Mesothelial cell of epicardium (in vitro differentiated cells): ENCODE measurements at places on chromosomes 1 and 21.

DNA sequence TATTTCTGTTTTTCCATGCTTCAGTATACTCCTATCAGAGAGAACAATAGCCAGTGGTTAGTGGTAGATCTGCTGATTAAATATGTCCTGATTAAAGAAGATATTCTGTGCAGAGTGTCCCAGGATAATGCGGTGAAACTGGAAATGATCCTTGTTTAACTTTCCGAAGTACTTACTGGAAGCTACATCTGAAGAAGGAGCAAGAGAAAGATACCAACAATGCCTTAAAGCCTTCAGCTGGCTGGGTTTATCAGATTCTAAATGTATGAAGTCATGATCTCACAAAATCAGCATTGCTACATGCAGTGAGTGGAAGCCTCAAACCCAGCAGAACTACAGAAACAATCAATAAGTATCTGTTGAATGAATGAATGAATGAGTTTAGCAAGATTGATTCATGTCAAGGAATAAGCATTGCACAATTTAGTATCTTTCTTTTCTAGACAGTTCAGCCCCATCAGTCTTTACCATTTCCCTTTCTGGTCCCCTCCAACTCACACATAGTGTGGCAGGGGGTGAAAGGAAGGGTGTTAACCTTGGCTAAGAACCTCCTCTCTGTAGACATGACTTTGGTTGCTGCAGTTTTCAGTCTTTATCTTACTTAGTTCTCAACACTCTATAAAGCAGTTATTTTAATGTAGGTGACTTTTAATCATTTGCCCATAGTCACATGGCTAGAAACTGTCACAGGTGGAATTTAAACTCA lies 24.7 kb upstream of the DNASE2B start:
- no peak for DNase-seq

DNA sequence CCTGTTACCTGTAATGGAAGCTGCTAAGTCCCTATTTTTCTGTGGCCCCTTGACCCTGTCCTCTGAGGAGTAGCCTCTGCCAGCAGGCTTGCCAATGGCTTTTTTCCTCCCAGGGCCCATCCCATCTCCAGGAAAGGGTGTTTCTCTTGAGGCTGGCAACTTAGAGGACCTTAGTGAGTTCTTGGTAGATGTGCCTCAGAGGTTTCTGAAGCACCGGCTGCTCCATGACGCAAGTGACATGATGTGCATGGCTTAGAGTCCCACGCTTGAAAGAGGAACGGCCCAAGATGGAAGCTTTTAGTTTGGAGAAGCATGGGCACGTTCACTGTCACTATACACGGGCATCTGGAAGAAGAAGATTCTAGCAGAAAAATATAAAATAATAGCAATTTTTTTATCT lies 63.0 kb downstream of the TGFB2 start:
- DNase-seq = no peak

DNA sequence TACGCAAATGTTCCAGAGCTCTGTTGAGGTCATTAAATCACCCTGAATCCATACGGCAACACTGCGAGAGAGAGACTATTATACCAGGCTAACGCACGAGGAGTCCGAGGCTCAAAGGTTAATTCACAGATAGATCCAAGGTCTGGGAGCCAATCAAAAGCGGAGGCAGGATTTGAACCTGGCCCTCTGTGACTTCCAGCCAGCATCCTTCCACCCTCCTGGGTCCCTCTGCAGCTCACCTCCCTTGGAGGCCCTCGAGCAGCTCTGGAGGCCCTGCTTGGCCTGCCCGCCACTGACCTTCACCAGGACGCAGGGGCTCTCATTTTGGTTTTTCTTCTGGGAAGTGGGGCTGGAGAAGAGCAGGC lies 42.1 kb downstream of the KIAA1614 start:
- no peak for DNase-seq

DNA sequence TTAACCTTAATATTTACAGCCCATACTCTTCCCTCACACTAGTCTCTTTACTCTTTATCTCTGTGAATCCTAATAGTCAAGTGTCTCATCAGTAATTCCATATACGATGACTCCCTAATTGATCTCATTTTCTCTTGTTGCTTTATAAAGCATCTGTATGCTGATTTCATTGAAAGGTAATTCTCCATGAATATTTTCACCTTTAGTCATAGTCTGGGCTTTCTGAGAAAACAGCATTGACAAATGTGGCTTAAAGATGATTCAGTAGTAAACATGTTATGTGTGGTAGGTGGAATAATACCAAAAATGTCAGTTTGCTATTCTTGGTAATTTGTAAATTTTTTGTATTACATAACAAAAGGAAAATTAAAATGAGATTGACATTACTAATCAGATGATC lies 1176.5 kb downstream of the NCAM2 start:
- no peak for DNase-seq

DNA sequence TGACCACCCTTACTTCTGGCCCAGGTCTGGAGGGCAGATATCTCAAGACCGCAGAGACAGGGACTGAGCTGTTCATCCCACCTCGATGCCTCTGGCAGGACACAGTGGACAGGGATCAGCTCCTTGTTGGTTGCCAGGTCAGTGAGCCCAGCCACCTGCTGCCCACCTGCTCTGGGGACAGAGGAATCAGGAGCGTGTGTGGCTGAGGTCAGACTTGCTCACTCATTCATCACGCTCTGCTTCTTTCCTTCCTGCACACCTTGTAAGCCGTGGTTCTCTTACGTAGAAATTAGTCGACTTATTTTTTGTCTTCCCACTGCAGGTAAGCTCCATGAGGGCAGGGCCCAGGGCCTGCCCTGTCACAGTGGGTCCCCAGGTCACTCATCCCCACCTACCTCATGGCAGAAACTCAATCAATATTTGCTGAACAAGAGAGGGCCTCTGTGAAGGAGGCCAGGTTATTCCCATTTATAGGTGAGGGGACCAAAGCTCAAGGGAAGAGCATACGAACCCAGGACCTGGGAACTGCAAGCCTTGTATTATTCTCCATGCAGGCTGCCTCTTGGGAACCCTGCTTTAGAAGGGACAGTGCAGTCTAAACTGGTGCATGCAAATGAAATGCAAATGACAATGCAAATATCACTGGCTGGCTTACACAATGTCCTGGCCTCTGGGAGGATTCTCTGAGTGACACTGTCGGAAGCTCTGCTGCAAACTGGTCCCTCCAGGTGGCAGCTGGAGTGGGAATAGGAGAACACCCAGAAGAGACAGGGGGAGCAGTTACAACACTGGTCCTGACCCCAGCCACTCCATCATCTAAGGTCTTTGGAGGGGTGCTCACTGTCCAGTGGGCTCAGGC lies 58.4 kb upstream of the PAX7 start:
- DNase-seq = no peak

- DNase-seq = no peak
Observed at GRCh38 chr1:185926588-185926987, 192.4 kb downstream of the HMCN1 start.

DNA sequence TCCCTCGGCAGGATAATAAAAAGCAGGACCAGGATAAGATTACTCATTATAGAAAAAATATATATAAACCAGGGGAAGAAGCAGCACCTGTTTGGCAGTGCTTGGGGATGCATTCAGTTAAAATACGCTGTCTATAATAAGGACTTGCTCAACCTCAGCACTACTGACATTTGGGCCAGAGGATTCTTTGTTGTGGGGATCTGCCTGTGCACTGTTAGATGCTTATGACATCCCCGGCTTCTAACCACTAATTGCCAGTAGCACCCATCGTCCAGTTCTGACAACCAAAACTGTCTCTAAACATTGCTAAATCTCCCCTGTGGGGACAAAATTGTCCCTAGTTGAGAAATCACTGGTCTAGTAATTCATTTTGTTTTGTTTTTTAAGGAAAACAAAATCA lies 242.1 kb downstream of the SLC45A1 start:
- DNase-seq = no peak

- no peak for DNase-seq
Observed at GRCh38 chr1:167929725-167930124, 6.8 kb upstream of the DCAF6 start.

DNA sequence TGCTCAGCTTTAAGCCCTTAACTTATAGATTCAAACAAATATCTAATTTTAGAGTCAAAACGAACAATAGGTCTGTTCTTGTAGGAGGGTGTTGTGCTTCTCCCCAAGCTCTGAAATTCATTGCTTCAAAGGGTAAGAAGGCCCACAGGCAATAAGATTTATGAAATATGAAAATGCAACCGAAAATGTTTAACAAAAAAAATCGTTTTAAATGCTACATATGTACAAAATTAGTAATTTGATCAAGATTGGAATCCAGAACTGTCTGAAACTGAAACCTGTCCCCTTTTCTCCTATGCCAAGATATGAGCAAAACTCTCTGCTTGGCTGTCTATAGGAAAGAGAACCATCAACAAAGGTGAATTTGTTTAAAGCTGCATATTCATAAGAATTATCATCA lies 534.3 kb downstream of the PLPP3 start:
- no peak for DNase-seq

GRCh38 chr1:52237430-52237829 lies 95.5 kb downstream of the ZFYVE9 start:
- DNase-seq = no peak

- DNase-seq = no peak
Observed at GRCh38 chr1:157233131-157233530, 94.9 kb upstream of the ETV3 start.

DNA sequence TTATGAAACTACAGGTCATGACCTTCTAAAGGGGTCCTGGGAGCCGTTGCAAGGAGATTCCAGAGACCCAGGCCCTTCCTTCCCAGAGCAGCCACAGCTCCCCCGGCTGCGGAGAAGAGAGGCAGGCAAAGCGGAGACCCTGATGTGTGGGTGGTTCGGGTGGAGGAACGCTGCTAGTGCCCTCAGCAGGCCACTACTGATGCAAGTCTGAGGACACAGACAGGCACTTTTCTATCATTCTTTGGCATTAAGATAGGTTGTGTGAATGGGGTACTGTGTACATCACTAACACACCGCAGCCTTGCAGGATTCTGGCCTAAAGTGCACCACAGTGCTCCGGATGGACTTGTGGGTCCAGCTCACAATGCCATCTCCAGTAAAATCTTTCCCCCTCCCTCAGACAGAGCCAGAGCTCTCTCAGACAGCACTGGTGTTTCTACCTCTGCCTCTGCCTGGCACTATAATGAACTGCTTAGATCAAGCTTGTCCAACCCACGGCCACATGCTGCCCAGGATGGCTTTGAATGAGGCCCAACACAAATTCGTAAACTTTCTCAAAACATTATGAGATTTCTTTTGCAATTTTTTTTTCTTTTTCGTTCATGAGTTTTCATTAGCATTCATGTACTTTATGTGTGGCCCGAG lies 121.4 kb downstream of the TGFBR3 start:
- no peak for DNase-seq
